Keratinocyte (primary cell): ENCODE measurements at places on chromosomes 5 and 9. TPM values are rescaled to one million over a fixed set of nuclear protein-coding genes. Genes with fewer than 3 reads are reported as not detected.
A peak's percentile ranks its signal among the peaks of the same experiment; 100 is the strongest.

DNA sequence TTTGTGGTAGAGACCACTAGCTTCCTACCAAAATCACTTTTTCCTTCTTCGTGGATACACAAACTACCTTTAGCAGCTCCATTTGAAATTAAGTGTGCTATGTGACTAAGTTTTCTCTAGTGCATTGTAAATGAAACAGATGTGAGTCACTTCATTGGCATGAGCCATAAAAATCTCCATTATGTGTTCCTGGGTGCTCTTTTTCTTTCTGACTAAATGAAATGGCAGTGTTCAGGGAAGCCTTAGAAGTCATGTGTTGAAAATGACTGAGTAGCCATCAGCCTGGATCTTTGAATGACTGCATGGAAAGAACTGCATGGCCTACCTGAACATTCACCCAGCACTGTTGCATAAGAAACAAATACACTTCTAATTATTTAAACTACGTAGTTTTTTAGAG, 107.9 kb downstream of the NDUFAF2 start:
- DNase-seq: peak; percentile 62

DNA sequence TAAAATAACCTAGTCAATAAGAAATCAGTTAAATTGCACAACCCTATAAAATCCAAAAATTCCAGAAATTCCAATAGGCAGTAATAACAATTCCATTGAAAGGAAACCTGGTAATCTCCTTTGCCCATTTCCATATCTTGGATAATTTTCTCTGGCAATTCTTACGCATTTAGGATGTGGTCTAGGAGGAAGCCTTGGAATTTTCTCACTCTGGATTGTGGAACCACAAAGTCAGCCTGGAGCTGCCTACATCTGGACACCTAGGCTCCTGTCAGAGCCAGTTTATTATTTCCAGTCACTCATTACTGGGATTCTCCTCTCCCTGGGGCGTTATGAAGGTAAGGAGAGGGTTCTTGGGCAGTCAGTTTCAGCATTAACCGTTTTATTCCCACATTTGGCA, 40.3 kb upstream of the GNE start:
- DNase-seq: peak; percentile 92

The PCDHGA7 gene
- polyA plus RNA-seq: 0.13 to 0.24 TPM (median 0.14 TPM) in 3 replicates

DNA sequence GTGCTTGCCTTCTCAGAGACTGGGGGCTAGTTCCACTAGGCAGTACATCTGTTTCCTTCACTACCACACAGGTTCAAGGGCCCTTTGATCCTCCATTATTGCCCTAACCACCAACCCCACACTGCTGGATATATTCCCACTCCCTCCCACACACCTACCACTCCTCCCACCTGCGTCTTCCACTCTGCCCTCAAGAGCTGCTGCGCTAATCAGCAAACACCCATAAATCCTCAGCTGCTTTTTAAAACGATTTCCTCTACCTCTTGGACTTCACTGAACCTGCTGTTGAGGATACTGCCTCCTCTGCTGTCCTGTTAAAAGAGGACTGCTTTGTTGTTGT, 120.9 kb downstream of the MAPKAP1 start:
- no peak for DNase-seq

DNA sequence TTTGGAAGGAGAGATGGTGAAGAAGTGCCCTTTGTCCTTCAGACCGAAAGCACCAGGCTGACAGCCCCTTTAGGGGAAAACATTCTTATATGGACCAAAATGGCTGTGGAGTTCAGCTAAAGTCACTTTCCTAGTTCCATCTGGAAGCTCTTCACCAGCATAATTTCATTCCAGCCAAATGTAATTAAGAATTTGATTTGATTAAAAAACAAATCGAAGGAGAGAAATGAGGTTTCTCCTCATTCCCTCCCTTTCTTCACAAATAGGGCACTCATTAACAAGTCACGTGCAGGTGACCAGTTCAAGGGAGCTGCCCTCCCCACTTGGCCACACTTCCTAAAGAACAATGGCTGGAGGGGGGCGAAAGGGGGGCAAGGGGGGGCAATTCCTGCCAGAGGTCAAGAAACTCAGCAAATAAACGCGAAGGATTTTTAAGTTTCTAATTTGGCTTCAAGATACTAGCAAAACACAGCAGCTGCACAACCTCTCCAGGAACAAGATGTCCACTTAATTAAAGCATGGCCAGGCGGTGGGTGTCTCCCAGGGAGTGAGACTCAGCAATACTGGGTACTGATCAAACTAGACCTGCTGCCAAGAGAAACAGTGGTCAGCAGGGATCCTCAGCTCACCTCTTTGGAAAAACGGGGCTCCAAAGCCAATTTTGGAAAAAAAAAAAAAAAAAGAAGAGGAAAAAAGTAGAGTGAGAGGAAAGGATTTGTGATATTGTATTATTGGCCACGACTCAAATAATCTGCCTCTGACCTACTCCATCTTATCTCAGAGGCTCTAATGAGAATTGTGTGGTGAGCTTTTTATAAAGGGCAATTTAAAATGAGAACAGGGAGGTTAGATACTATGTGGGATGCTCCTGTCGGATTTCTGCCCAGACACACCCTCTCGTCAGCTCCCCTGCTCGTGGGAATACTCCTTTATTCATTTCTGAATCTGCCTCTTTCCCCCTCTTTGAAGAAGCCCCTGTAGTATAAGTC, 254.3 kb downstream of the ZSWIM6 start:
- no peak for DNase-seq

- DNase-seq: no peak
Observed at GRCh38 chr5:155147222-155147621, 133.7 kb downstream of the KIF4B start.

DNA sequence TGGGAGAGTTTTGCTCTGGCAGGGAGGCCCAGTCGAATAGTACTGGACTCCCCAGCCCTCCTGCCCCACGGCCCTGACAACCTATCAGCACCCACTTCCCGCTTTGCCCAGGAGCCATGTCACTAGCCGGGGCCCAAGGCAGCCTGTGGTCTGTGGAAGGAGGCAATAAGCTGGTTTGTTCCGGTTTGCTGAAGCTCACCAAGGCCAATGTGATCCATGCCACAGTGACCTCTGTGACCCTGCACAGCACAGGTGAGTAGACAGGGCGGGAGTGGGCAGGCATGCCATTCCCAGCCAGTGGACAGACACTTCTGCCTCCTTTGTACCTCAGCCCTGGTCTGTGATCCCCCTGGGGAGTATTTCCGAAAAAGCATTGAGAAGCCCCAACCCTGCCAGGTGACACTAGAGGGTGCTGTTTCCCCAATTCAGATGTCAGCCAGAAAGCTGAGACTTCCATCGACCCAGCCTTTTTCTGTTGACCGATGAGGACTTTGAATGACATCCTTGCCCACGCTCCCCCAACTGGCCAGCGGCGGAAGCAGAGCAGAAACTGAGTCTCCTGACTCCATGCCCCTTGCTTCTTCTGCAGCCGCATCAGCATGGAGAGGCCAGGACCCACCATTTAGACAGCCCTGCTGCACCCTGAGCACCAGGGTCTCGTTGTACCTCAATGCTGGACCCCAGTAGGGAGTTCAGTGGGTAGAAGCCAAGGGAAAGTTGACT, 9.6 kb downstream of the PCYOX1L start:
- DNase-seq: no peak

The LRRC14B gene
- polyA plus RNA-seq: not detected in 3 replicates

The LRRC19 gene
- polyA plus RNA-seq: not detected in 3 replicates

DNA sequence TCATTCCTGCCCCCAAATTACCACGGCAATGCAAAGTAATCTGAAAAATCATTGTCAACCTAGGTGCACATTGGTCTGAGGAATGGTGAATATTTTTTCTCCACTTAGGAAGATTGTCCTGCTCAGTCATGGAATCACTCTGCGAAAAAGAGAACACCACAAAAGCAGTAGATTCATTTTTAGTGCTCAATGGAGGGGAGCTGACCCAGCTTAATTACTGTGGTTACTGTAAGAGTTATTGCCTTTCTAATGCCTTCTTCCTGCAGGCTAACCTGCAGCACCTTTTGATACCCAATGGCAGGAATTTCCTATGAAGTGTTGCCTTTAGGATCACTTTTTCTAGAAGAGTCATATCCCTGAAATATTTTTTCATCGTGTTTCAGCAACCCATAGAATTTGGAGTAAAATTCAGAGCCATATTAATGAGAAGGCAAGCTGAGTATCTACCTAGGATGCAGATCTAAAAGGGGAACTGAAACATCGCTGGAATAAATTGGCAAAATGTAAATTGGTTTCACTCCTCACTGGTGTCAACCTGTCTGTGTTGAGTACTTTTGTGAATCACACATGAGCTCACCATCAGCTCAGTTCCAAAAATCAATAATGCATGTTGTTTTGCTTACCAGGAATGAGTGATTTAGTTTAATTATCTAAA, 464.5 kb downstream of the CSNK1G3 start:
- DNase-seq: no peak

DNA sequence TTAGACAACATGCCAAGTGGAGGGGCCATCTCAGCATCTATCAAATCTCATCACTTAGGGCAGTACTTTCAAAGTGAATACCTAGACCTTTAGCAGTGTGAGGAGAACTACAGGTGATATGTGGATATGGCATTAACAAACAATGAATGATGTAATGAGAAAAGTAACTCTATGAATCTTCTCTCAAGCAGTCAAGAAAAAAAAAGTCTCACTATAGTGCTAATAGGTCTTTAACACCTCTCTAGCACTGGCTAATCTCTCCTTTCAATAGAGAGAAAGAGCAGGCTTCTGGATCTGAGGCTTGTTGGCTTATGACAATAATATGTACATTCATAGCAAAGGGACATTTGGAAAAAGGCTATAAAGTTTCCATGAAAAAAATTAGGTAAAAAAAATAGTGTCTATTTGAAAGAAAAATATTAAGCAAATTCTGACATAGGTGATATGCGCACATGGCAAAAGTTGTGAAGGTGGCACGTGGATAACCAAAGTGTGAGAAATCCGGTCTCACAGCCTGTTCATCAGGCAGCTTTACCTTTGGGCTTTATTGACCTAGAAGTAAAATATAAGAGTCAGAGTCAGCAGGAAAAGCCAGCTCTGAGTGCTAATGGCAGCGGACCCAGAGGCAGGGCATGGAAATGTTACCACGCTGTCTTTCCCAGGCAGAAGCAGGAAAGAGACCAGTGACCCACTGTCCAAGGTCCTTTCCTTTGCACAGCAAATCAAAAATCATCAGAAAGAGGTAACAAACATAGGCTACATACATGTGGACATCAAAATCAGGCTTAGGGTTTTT, 203.4 kb downstream of the EFNA5 start:
- no peak for DNase-seq

DNA sequence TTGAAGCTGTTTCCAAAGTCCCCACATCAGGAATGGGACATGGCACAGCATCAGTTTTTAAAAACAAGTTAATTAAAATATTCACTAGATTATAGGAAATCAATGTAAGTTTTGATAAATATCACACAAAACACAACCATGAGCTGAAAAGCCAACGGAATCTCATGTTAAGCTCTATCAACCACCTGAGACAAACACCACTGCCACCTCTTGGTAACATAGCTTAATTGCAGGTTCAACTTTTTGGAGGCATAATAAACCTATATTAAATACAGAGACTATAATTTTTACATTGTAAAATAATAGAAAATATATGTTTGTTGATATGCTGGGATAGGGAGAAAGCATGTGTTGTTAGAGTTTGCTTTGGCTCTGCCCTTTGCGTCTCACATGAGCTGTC, 126.1 kb downstream of the SV2C start:
- DNase-seq: no peak

DNA sequence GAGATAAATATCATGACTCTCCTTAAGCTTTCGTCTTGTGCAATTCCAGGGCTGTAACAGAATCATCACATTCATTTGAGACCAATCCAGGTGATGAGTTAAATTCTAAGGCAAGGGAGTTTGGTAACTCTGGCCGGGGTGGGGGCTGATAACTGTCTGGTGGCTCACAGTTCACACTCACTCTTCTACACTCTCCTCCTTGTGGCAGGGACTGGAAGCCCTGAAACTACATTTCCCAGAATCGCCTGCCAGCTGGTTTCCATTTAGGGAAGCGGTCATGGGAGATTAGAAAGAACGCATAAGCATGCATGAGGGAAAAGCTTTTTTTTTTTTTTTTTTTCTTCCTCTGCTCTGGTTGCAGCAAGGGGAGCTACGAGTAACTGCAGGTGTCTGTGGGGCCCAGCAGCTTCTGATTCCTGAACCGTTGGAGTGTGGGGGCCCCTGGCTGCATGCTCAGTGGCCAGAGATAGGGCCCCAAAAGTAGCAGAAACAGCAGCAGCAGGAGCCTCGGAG, 154.8 kb upstream of the TBC1D2 start:
- no peak for DNase-seq

DNA sequence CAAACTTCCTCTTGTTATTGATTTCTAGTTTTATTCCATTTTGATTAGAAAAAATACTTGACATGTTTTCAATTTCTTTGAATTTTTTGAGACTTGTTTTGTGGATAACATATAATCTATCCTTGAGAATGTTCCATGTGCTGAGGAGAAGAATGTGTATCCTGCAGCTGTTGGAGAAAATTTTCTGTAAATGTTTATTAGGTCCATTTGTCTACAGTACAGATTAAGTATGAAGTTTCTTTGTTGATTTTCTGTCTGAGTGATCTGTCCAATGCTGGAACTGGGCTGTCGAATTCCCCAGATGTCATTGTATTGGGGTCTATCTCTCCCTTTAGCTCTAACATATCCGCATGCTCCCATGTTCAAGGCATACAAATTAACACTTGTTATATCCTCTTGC, 251.2 kb downstream of the CSNK1G3 start:
- no peak for DNase-seq

DNA sequence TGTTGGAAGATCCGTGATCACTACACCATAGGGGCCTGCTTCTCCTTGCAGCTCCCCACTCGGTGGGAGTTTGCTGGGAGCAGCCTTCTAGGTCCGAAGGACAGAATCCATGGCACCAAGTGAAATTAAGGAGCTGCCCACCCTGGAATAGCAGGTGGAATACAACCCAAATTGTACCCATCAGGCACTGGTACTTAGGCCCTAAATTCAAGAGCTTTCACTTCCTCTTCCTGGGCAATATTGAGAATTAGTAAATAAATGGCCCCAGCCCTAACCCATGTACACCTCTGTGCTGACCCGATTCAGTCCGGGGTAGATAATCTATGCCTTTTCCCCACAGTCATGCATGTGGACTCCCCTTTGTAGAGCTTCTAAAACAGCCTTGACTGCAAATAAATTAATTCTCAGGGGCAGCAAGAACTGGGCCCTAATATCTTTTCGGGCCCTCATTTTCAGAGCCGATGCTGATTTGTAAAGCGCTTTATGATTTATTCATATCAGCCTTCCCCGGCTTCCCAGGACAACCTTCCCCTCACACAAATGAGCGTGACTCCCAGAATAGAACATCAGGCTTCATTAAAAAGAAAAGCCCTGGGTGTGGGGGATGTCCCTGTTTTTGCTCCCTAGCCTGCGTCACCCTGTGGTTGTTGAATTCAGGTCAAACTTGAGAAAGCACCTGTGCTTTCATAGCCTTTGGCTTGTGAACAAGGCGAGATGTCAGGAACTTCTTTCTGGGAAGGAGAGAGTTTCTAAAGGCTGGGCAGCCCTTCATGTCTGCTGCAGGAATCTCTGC, 126.1 kb upstream of the TBC1D2 start:
- DNase-seq: no peak

- no peak for DNase-seq
Observed at GRCh38 chr9:71685394-71685793, 82.9 kb downstream of the CEMIP2 start.

DNA sequence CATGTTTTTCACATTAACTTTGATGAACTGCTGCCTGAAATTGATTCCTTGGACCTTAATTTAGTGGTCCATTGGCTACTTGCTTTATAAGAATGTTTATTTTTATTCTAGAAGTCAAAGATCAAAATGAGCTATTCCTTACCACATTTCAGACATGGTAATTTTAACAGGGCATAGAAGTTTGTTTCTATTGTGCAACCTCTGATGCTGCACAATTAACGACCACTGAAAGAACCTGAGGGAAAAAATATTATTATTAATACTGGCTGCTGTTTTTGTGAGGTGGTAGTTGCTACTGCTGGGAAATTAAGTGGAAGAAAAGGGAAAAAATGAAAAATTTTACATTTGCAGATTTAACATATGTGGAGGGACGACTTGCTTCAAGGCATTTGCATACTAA, 37.9 kb upstream of the RAB3C start:
- no peak for DNase-seq
